ENCODE measurements at places on chromosomes 1 and 21.
A peak's percentile ranks its signal among the peaks of the same experiment; 100 is the strongest.

- DNase-seq = no peak
Measured at GRCh38 chr1:34582356-34582755, 172.5 kb upstream of the GJB5 start.

DNA sequence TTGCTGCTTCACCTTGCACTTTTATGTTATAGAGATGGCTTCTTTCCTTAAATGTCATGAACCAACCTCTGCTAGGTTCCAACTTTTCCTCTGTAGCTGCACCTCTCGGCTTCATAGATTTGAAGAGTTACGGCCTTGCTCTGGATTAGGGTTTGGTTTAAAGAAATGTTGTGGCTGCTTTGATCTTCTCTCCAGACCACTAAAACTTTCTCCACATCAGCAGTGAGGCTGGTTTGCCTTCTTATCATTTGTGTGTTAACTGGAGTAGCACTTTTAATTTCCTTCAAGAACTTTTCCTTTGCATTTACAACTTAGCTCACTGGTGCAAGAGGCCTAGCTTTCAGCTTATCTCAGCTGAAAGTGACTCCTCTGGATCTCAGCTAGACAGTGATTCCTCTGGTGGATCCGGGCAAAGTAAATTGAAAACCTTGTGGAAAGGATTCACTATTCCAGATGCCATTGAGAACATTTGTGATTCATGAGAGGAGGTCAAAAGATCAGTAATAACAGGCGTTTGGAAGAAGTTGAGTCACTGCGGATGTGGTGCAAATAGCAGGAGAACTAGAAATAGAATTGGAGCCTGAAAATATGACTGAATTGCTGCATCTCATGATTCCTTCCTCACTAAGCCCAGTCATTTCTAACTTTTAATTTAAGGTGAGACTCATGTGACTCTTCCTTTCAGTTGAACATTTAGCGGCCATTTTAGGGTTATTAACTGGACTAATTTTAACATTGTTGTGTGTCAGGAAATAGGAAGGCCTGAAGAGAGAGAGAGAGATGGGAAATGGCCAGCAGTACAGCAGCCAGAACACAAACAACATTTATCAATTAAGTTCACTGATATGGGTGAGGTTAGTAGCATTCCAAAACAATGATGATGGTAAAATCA lies 16.2 kb upstream of the RGS1 start:
- DNase-seq = no peak

GRCh38 chr1:202968895-202969295 lies 1.8 kb upstream of the CYB5R1 start:
- peak; percentile 85 for DNase-seq

GRCh38 chr1:117754061-117754969 lies 148.5 kb downstream of the TENT5C start:
- DNase-seq = peak; percentile 56

All from RPMI8226 (cell line).